ENCODE measurements at places on chromosomes 11 and 22. TPM values are rescaled to one million over a fixed set of nuclear protein-coding genes. Genes with fewer than 3 reads are reported as not detected.

DNA sequence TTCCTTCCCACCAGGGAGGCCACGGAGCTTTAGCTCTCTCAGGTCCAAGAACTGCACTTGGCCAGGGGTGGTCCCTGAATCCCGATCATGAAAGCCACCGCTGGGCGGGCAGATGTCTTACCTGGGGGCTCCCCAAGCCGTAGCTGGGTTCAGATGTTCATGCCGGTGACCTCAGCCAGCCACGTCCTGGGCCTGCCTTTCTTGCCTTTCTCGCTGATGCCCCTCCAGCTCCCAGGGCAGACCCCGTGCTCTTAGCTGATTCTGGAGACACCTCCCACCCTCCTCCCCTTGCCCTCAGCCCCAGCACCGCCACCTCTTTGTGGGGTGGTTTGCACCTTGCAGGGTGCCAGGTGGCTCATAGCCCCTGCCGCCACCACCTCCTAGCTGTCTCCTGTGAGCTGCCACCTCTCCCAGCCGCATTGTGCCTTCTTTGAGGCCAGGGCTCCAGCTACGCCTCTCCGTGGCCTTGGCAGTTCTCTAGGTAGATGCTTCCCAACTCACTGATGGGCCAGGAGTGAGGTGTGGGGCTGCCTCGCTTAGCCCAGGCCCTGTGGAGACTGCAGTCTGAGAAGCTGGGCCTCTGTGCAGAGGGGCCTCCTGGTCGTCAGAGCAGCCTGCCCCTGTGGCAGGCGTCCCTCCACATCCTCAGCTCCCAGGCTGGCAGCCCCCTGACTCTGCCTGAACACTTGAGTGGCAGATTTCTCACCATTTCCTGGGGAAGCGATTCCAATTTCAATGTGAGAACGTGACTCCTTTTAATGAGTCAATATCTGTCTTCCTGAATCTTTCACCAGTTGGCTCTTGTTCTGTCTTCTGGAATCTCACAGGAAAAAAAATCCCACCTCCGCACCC, 97.6 kb upstream of the B3GAT1 start:
- no peak overlapping the region for H3K27ac ChIP-seq
- H3K36me3 ChIP-seq = no peaks in the 10 kb centered on the region
- H3K4me3 ChIP-seq = no peak overlapping the region
- no peak for DNase-seq
- no peaks in the 10 kb centered on the region for H3K4me1 ChIP-seq
- peaks cover 21% of the 10 kb centered on the region for H3K27me3 ChIP-seq

DNA sequence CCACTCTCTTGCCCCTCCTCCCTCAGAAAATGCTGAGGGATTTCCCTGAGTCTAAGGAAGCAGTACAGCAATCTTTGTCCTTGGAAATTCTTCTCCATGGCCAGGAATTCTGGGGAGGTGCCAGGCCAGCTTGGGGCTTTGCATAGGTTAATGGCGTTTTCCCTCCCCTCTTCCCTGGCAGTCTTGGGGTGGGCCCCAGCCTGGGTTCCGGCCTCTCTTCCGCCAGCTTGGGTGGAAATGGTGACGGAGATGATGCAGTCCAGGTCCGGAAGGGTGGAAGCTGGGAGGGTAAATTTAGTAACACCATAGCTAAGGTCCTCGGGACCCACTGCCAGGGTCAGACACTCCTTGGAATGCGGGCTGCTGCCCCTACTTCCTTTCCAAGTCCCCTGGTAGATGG, 5.0 kb downstream of the PHLDB1 start:
- H3K27me3 ChIP-seq = no peaks in the 10 kb centered on the region
- peaks cover 6% of the 10 kb centered on the region for H3K4me1 ChIP-seq
- no peak overlapping the region for H3K27ac ChIP-seq
- no peaks in the 10 kb centered on the region for H3K36me3 ChIP-seq

DNA sequence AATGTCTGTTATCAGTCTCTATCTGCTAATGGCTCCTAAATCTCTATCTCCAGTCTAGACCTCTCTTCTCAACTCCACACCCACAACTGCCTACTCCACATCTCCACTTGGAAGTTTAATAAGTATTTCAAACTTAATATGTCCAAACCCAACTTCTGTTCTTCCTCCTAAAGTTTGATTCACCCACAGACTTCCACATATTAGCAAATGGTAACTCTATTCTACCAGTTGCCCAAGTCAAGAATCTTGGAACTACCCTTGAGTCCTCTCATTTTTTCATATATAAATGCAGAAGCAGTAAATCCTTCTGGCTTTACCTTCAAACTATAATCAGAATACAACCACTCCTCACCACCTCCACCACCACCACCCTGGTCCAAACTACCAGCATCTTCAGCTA, 6.7 kb upstream of the JAML start:
- no peak overlapping the region for H3K27ac ChIP-seq
- no peaks in the 10 kb centered on the region for H3K27me3 ChIP-seq
- no peak overlapping the region for H3K4me3 ChIP-seq

GRCh38 chr11:1869427-1870325, 16.8 kb downstream of the LSP1 start:
- no peak overlapping the region for H3K4me3 ChIP-seq
- H3K27me3 ChIP-seq = peaks cover 18% of the 10 kb centered on the region
- peaks cover 27% of the 10 kb centered on the region for H3K4me1 ChIP-seq
- no peak overlapping the region for H3K27ac ChIP-seq
- H3K36me3 ChIP-seq = no peaks in the 10 kb centered on the region
- no peak for DNase-seq

- peaks cover 18% of the 10 kb centered on the region for H3K4me1 ChIP-seq
- no peaks in the 10 kb centered on the region for H3K27me3 ChIP-seq
- no peaks in the 10 kb centered on the region for H3K36me3 ChIP-seq
- H3K27ac ChIP-seq = no peak overlapping the region
These were observed 48.4 kb downstream of the GRAMD1B start for GRCh38 chr11:123478352-123478987.

The GNAZ gene
- total RNA-seq = 11.2 TPM

DNA sequence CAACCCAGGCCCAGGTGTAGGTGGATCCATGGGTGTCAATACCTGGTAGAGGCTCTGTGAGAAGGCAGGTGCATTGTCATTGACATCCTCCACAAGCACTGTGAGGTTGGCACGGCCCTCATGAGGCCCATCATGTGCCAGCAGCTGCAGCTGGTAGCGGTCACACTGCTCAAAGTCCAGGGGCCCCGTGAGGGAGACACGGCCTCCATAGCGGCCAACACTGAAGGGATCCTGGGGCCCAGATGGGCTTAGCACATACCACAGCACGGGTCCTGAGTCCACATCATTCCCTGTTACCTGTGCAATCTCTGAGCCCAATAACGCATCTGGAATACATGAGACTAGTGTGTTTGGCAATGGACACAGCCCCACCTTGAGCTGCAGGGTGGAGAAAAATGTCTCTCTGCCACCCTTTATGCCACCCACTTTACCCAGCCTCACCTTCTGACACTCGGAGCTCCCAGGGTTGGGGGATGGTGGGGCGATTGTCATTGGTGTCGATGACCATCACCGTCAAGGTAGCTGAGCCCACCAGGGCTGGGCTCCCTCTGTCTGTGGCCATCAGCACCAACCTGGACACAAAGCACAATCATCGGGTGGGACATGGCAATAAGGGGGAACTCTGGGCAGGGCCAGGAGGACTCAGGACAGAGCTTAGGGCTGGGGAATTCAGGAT, 6.1 kb upstream of the TPP1 start:
- no peak overlapping the region for H3K27ac ChIP-seq
- no peaks in the 10 kb centered on the region for H3K27me3 ChIP-seq
- H3K36me3 ChIP-seq = no peaks in the 10 kb centered on the region
- DNase-seq = no peak
- no peak overlapping the region for H3K4me3 ChIP-seq

DNA sequence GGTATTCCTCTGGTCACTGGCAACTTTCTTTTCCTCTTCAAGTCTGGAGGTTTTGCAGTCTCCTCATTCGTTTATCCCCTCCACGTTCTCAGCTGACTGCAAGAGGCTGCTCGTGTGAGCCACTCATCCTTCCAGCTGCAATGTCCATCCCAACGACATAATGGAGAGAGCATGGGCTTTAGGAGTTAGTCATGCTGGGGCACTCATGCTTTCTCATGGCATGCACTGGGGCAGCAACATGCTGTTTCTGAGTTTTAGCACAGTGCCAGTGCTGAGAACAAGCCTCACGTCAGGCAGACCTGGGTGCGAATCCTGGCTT, 7.1 kb downstream of the DCPS start:
- no peak overlapping the region for H3K4me3 ChIP-seq
- H3K36me3 ChIP-seq = peaks cover 13% of the 10 kb centered on the region
- peaks cover 31% of the 10 kb centered on the region for H3K4me1 ChIP-seq
- DNase-seq = no peak
- H3K27ac ChIP-seq = no peak overlapping the region

- H3K36me3 ChIP-seq = no peaks in the 10 kb centered on the region
- H3K27me3 ChIP-seq = no peaks in the 10 kb centered on the region
- no peak for DNase-seq
- H3K27ac ChIP-seq = no peak overlapping the region
These were observed 654.6 kb upstream of the API5 start for GRCh38 chr11:42657169-42657568.

DNA sequence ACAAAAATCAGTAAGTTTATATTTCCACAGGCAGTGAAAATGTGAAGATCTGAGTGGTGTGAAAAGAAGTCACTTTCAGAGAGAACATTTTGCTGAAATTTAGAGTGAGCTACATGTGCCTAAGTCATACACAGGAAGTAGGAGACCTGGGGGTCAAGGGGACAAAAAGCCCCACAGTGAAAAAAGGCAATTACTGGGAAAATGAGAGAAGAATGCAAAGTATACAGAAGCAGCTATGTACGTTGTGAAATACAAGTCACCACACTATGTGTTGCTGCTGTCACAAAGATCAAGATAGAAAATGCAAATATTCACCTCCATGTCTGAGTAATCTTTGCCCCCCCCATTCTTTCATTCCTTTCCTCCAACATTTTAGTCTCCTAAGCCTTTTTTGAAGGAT, 21.6 kb upstream of the SESN3 start:
- peaks cover 11% of the 10 kb centered on the region for H3K4me1 ChIP-seq
- no peak overlapping the region for H3K27ac ChIP-seq
- no peaks in the 10 kb centered on the region for H3K27me3 ChIP-seq
- no peak for DNase-seq
- H3K36me3 ChIP-seq = no peaks in the 10 kb centered on the region

Data from SJCRH30 (cell line).